ENCODE measurements at places on chromosomes 7 and 10.

DNA sequence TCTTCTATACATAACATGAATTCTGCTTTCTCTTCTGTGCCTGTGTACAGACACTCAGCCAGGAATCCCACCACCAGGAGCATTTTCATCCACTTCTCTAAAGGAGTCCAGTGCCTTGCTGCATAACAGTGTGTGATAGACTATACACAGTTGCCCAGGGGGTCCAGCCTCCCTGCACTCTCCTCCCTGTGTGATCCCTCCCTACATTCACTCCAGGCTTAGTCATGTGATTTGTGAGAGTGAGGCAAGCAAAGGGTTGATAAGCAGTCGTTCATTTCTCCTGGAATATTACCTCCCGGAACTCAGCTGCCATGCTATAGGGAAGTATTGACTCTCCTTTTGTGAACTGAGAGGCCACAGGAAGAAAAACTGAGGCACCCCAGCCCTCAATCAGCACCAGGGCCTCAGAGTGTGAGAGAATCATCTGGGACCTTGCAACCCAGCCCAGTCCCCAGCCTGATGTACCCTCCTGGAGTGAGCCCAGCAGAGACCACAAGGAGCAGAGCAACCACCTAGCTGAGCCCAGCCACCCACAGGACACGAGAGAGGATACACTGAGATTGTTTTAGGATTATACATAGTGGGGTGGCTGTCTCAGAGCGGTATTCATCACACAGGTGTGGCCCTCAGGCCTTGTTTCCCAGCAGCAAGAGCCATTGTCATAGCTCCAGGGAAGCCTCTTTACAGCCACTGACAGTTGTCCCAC lies 45.0 kb upstream of the EEPD1 start:
- DNase-seq: no peak

- peak; percentile 74 for DNase-seq
Observed at GRCh38 chr10:26556748-26557640, 118.9 kb downstream of the APBB1IP start.

DNA sequence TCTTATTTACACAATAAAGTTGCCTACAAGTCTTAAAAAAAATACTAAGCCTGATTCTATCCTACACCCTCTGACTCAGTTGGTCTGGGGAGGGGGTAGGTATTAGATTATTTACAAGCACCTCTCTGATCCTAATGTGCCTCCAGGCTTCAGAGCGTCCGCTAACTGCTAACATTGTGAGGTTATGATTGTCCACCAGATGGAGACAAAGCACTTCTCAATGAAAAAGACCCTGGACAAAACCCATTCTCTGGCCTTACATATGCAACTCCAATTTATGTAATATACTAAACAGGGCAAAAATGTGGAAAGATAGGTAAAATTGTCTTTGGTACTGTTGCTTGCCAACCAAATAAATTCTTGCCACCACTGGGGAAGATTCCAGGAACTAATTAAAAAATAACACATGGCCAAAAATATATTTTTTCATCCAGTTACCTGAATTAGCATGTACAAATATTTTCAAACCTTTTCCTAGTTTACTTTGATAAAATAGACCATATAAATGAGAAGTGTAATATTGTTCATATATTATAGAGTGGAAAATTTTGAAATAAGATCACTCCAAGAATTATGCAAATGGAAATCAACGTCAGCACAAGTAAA lies 92.4 kb downstream of the KIF20B start:
- DNase-seq: peak; percentile 86

GRCh38 chr10:132355754-132356153 lies 23.8 kb downstream of the LRRC27 start:
- no peak for DNase-seq

DNA sequence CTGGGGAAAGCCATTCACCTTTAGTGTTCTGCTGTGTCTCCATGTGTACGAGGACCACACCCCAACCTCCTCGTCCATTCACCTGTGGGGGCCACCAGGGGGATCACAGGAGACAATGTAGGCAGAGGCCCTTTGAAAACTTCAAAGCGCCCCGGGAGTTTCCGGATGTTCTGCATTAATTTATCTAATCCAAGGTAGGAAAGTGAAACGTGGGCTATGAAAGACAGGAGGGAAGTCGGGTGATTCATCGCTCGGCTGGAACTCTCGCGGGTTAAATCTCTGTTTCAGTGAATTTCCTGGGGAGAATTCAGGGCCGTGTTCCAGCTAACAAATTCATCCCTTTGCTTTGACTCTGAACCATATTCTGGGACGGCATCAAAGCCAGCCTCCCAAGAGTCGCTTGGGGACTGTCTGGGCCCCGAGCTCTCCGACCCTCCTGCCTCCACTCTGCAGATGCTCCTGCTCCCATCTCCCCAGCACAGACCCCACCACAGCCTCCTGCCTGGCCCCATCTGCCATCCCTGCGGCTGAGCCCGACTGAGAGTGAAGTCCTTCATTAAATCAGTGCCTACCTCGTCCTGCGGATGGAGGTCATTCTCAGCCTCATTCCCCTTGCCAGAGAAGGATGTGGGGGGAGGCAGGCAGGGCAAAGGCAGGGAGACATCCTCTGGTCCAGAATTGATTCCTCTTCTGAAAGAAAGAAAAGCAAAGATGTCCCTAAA lies 114.1 kb upstream of the CARD11 start:
- peak; percentile 50 for DNase-seq

GRCh38 chr10:28959850-28960501 lies 282.7 kb downstream of the BAMBI start:
- no peak for DNase-seq

DNA sequence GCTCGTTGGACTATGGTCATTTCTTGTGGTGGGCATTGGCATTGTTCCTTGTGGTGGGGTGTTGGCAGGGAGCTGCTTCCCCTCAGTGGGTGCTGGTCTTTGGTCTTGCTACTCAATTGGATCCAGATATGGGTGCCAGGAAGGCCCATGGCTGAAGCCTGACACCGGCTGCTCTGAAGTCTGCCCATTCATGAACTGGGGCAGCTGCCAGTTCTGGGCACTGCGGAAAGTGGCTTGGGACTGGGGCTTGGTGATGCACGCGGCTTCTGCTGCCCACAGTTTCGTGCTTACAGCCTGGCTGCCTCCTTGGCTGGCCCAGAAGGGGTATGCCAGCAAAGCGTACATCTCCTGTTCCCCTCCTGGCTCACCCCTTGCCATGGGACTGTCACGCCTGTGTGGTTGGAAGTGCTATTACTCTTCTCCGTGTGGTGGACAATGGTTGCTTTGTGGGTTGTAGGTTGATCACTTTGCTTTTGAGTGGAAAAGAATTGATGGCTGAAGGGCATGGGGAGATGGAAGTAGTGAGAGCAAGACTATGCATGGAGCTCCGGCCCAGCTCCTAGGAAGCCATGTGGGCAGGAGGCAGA lies 54.7 kb downstream of the ADAMTS14 start:
- no peak for DNase-seq

- DNase-seq: no peak
Observed at GRCh38 chr10:124436191-124436638, 13.6 kb downstream of the NKX1-2 start.

DNA sequence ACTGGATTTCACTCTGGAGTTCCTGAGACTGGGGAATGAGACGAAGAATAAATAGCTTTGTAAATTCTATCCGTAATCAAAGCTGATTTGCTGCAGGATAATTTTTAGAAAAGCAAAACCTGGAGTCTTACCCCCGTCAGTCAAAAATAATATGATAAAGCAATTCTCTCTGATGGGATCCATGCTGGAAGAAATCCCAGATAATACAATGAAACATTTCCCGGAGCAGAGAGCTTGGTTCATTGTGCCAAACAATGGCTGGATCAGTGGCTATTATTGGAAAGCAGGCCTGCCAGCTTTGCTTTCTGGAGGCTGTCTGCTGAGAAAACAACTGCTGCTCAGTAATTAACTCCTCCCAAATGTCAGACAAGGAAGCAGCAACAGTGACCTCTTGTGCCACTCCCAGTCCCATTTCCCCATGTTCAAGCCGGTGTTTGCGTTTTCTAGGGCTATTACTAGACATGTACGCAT lies 609.4 kb upstream of the PCDH15 start:
- peak; percentile 42 for DNase-seq

DNA sequence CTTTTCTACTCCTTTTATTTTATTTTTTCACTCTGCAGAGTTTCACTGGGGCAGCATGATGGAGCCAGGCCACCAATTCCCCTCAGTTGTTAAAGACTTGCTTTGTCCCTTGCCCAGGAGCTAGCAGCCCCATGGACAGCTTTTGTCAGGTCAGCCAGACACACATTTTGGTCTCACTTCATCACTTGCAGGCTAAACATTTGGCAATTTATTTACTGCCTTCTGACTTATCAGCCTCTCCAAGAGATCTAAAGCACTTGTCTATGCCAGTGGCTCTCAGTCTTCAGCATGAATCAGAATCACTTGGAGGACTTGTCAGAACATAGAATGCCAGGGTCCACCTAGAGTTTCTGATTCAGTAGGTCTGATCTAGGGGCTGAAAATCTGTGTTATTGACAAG lies 66.4 kb upstream of the GDF10 start:
- no peak for DNase-seq

GRCh38 chr10:90911133-90912051 lies 9.5 kb downstream of the ANKRD1 start:
- peak; percentile 88 for DNase-seq

DNA sequence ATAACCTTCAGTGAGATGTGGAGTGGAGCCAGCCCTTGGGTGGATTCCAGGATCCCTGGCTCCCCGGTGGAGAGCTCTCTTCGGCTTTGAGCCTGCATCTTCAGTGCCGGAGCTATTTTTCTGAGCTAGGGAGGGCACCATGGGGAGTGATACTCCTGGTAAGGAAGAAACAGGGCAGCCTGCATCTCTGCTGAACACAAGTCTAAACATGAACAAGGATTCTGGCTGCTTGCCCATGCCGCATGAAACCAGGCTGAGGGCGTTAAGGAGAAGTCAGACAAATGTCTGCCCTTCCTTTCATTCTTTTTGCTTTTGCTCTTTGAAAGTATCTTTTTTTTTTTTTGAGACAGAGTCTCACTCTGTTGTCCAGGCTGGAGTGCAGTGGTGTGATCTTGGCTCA lies 60.4 kb downstream of the EVX1 start:
- DNase-seq: no peak

- DNase-seq: no peak
Observed at GRCh38 chr10:124002391-124003069, 90.9 kb downstream of the CHST15 start.

DNA sequence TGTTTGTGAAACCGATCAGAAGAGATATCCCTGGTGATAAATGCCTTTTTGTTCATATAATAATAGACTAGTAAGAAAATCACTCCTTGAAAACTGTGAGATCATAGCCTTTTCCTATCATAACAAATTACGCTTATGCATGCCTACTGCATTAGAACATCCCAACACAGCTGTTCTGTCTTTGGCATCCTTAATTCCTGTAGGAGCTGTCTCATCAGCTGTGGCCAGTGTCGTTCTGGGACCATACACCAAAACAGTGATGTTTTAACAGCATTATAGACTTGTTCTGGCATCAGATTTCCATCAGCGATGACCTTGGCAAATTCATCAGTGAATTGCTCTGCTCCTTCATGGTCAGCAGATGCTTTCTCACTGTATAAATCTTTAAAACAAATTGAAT lies 423.6 kb upstream of the LRGUK start:
- peak; percentile 83 for DNase-seq

DNA sequence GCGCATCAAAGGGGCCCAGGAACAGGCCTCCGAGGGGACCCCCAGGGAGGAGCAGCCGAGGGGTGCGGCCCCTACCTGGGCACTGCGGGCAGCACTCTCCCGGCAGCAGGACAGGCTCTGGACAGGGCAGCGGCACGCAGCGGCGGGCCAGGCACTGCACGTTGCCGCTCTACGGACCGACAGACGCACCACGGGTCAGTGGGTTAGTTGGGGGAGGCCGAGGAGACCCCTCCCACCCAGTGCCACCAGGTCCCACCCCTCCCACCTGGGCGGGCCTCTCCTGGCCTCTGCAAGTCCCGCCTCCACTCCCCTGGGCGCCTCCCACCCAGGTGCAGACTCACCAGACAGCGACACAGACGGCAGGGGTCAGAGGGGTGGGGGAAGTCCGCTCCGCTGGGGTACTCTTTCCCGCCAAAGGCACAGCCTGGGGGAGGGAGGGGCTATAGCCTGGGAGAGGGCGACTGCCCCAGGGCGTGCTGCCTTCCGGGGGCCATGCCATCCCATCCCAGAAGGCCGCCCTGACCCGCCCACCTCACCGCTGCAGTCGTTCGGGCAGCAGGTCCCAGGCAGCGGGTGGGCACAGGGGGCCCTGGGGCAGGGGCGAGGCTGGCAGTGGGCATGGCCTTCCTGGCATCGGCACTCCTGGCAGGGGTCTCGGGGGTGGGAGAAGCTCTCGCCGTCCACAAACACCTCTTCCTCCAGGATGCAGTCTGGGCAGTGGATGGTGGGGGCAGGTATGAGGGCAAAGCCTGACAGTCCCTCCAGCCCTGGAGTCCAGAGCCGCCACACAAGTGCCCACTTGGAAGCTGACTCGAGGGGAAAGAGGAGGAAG lies 19.2 kb downstream of the KCP start:
- no peak for DNase-seq

DNA sequence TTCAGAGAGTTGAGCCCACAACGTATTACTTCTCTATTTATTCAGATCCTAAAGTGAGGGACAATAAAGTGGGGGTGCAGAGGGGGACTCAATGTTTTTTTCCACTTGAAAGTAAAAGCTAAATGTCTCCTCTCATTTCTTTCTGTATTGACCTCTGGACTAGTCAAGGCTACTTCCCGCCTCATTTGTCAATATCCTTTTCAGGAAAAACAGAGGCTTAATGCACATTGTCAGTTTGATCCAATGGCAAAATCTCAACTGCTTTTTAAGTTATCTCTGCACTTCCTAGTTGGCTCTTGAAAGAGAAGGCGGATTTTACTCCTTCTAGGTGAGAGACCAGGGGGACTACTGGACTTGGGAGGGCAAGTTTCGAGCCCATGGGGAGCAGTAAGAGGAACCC lies 56.4 kb downstream of the HIPK2 start:
- no peak for DNase-seq

DNA sequence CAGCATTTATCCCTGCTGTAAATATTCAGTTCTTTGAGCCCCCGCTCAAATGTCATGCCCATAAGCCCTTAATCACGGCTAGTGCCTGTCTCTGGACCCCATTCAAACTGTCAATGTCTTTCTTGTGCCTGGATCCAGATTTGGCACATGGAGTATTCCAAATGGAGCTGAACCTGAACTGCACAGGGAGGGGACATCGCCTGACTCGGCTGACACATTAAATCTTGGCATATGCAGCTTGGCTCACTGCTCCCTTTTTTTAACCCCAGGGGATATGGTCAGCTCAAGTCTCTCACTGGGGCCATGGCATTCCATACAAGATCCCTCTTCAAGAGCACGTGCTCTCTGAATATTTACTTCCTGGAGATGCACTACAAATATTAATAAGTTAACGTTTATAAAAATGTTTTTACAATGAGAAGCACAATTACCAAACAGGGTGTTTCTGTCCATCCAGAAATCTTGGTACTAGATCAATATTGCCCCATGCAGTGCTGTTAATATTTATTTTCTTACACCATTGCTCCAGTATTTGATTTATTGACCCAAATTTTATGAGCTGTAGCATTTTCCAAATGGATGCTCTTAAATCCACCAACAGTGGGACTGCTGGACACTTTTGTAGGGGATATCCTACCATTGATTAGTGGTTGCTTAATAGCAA lies 57.4 kb downstream of the FGFR2 start:
- DNase-seq: no peak
